T-helper 2 cell treated with Interferon-gamma antibody and Interleukin-4, amounts not matched to agents 5 μg/mL and 100 μg/mL, for 36 hours (primary cell): ENCODE measurements at places on chromosomes 2 and 18.

DNA sequence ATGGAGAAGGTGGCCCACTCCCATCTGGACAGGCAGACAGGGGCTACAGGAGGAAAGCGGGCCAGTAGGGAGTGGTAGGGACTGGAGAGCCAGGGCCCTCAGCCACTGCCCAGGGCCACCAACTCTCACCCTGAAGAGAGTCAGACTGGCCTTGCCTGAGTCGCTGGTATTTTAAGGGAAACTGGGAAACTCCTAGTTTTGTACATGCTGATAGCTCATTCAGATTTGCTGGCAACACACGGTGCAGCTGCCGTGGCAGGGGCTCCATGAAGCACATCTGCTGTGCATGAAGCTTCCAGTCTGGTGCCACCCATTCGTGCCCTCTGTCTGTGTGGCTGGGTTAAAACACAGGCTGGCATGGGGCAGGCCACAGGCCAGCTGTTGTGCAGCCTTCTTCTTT is 137.3 kb upstream of the GLI2 start:
- no peak for DNase-seq

DNA sequence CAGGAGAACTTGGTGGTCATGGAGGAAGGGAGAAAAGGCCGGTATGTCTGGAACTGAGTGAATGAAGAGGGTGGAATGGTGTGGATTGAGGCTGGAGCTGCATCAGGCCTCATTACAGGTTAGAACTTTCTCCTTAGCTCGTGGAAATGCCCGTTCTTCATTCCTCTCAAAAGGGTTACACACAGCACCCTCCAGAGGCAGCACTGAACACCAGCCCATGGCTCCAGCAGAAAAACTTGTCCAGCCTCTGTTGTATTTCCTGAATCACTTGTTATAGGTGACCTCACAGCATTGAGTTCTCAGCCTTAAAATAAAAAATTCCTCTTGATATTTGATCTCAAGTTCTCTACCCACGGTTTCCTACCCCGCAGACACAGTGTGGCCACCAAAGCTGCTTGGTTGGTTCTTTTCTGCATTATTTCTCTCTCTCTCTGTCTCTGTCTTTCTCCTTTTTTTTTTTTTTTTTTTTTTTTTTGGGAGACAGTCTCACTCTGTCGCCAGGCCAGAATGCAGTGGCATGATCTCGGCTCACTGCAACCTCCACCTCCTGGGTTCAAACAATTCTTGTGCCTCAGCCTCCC is 89.6 kb downstream of the ITGB1BP1 start:
- no peak for DNase-seq

GRCh38 chr2:102129951-102130646 is 12.4 kb upstream of the IL1R1 start:
- DNase-seq = no peak

GRCh38 chr2:23546913-23547312 is 161.9 kb downstream of the KLHL29 start:
- DNase-seq = no peak

- peak; percentile 26 for DNase-seq
Observed at GRCh38 chr2:235746257-235746934, 252.6 kb downstream of the AGAP1 start.

DNA sequence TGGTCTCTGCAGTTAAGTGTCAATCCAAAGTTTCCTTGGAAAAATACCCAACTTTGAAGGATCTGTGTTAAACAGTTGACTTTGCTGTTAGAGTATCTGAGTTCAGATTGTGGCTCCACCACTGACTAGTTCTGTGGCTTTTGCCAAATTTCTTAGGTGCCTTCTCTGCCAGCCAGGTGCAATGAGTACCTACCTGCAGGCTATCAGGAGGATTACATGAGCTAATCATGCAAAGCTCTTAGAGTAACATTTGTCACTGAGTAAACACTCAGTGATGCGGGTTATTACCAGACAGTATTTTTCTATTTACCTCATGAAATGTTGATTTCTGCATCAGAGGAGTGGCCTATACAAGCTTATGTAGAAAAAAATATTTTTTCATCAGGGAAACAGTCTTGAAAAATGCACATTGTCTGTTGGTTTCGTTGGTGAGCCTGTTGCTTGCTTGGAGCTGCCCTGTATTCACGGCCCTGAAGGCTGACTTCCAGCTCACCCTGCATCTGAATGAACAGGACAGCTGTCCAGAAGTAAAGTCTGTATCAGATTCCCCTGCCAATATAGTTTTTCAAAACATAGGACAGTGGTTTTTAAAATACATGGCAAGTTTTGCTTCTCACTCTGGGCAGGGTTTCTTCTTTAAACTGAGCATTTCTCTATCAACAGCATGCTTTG is 235.1 kb downstream of the CDCA7 start:
- DNase-seq = no peak

GRCh38 chr2:71850306-71850801 is 297.3 kb downstream of the CYP26B1 start:
- no peak for DNase-seq

- DNase-seq = no peak
Observed at GRCh38 chr18:59628995-59629394, 68.2 kb downstream of the CCBE1 start.

- DNase-seq = no peak
Observed at GRCh38 chr18:36465276-36465675, 167.8 kb downstream of the FHOD3 start.

GRCh38 chr2:74602586-74603281 is 45.4 kb downstream of the M1AP start:
- DNase-seq = no peak

GRCh38 chr2:9739531-9739964 is 103.7 kb upstream of the TAF1B start:
- no peak for DNase-seq

DNA sequence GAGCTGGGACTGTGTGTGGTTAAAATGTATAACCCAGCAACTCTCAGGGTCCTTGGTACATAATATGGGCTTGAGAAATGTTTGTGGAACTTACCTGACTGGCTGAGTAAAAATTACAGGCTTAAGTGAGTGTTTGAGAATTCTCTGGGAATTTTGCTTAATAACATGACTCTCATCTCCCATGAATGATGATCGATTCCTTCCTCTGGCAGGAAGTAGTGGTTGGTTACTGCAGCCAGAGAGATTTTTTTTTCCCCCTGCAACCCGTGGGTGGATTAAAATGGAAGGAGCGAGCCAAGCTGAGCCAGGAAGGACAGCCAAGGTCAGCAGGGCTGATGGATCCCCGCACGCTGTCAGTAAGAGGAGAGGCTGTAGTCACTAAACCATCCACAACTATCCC is 40.6 kb upstream of the RFX8 start:
- DNase-seq = no peak

DNA sequence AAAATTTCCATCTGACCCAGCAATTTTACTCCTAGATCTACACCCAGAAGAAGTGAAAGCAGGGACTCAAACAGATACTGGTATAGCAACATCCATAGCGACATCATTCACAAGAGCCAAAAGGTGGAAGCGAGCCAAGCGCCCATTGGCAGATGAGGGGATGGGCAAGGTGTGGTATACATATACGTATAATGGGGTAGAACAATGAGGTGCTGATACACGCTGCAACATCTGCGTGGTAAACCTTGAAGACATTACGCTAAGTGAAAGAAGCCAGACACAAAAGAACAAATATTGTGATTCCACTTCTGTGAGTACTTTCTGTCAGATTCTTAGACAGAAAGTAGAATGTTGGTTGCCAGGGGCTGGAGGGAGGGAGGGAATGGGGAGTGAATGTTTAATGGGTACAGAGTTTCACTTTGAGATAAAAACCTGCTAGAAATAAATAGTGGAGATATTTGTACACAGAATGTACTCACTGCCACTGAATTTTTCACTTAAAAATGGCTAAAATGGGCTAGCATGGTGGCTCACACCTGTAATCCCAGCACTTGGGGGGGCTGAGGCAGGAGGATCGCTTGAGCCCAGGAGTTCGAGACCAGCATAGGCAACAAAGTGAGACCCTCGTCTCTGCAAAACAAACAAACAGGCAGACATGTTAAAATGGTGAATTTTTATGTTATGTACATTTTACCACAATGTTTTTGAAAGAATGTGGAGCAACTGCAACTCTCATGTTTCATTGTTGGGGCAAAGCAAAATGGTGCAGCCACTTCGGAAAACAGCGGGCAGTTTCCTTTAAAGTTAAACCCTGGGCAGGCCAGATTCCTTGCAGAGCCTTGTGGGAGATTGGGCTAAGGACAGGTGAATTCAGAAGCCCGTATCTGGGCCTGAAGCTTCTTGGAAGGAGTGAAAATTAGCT is 103.4 kb upstream of the MYCN start:
- no peak for DNase-seq

DNA sequence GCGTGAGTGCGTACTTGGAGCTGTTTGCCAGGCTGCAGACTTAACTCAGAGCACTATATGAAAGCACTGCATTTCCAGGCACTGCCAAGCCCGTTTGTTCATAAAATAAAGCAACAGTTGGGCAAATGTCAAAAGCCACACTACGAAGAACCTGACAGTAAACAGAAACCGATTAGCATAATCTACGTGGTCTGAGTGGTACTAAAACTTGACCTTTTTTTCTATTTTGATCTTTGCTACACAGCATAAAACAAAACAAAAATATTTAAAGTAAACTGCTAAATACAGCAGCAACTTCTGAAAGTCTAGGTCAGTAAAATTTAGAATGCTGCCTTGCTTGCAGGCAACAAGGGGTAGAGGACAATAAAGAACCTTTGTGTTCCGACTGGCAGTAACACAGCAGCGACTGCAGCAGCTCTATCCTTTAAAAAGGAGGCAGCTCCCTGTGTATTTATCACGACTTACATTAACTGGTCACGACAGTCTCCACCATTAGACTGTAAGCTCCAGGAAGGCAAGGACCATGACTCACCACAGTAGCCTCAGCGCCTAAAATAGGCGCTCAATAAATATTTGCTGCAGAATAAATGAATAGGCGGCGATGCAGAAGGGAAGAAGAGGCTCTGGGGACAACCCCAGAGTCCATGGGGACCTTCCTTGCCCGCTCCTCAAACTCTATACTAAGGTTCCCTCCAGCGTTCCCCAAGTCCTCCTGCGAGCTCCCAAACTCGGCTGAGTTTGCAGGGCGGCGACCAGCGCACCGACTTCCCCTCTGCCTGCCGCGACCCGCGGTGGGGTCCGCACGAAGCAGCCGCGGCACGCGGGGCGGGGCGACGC is 902 bp downstream of the SS18 start:
- DNase-seq = no peak

DNA sequence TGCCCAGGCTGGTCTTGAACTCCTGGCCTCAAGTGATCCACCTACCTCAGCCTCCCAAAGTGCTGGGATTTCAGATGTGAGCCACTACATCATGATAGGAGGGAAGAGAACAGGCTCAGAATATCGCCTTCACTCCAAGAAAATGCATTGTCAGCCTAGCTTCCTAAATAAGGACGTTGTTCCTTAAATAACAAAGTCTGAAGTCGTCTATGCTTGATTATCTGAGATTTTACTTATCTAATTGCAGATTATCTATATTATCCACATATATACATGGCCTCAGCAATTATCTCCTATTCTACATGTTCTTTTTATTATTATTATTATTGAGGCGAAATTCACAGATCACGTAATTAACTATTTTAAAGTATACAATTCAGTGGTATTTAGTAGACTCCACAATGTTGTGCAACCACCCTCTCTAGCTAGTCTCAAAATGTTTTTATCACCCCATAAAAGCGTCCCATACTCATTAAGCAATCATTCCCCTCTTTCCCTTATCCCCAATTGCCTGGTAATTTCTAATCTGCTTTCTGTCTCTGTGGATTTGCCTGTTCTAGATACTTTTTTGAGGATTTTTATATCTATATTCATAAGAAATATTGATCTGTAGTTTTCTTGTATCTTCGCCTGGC is 95.1 kb upstream of the RFX8 start:
- DNase-seq = no peak

DNA sequence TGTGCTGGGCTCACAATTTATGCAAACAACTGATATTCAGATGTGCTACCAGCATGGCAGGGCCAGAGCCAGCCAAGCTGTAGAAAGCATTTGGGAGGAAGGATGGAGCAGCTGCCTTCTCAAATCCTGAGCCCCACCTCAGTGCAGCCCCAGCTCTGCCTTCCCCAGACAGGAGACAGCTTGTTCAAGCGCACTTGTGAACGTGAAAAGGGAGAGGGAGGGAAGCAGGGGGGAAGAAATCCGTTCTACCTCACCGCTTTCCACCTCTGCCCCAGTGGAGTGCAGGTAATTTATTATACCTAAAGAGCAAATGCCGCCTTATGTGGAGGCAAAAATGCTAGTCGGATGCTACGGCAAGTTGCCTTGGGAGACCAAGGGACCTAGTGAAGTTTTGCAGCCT is 66.0 kb upstream of the SLC14A2 start:
- DNase-seq = no peak

DNA sequence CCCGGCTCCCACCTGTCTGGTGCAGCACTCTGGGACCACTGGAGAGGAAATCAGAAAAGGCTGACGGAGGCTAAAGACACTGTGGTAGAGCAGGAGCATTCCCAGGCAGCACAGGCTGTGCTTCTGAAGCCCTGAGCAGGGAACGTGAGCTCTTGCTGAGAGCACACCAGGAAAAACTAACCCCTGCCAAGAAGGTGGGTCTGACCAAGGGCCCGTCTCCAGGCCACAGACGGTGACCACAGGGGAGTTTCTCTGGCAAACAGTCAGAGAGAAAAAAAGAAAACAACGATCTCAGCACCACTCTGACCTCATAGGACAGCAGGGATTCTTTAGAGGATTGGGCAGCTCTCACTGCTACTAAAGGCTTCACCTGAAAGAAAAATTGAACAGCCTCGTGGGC is 201.4 kb downstream of the AFF3 start:
- DNase-seq = no peak

DNA sequence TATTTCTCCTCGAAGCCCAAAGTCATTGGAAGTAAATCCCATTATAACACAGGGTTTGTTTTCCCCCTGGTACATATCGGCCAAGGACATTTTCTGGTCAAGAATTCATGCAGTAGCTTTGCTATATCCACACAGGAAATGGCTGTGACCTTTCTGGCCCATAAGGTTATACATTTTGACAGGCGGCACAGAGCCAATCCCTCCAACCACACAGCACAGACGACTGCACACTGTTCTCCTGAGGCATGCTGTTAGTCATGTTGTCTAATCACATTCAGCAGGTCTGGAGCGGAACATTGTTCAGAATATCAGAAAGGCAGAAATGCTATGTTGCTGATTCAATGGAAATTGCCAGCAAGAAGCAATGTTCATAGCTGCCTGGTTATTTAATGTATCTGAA is 742.3 kb upstream of the SLC8A1 start:
- DNase-seq = no peak

DNA sequence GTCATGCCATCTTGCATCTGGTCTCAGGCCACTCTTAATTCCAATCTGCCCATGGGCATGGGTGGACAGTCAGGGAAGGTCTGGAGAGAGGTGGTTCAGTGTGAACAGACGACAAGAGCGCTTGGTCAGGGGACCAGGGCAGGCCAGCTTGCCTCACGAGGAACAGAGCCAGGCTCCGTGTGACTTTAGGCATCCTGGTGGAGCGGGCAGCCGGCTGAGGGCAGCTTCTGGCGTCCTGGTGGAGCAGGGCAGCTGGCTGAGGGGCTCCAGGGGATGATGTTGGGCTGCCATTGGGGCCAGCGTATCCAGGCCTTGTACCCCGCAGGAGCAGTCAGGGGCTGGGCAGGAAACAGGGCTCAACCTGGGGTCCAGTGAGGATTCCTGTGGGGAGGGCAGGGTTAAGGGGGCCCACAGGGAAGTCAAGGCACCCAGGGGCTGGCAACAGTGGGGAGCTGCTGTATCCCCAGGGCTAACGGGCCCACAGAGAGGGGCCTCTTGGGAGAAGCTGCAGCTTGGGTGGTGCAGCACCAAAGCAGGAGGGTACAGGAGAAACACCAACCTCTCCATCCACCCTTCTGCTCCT is 197.9 kb upstream of the TWIST2 start:
- no peak for DNase-seq
